ENCODE measurements at places on chromosomes 13 and 19. TPM values are rescaled to one million over a fixed set of nuclear protein-coding genes. Genes with fewer than 3 reads are reported as not detected.

CGB2 gene
- total RNA-seq: 0.71 TPM

KIR2DL3 gene
- not detected for total RNA-seq

- no peak overlapping the region for H3K27ac ChIP-seq
- H3K36me3 ChIP-seq: peaks cover 21% of the 10 kb centered on the region
- DNase-seq: no peak
Measured at GRCh38 chr13:110634558-110634957, 19.2 kb downstream of the NAXD start.

DNA sequence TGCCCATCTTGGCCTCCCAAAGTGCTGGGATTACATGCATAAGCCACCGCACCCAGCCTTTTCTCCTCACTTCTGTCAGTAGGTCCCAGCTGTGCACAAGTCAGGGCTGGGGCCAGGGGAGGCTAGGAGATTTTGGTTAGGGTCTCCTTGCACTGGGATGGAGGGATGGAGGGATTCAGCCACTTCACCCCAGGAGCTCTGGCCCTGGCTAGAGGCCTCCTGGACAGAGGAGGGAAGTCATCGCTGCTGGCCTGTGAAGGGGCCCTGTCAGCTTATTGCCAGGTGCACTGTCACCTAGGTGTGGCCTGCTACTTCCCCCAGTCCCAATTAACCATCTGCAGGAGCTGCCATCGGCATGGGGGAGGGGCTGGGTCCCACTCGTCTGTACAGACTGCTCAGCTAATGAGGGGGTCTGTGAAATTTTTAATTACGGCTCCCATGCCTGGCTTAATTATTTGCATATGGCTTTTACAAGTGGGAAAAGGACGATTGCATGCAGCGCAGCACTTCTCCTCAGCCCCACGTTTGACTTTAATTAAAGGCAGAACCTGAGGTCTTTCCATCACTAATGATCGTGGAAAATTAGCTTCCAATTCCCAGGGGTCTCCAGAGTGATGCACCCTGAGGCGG, 52.4 kb downstream of the CHST8 start:
- no peak for DNase-seq
- H3K4me3 ChIP-seq: no peak overlapping the region
- H3K4me1 ChIP-seq: no peaks in the 10 kb centered on the region
- no peaks in the 10 kb centered on the region for H3K36me3 ChIP-seq
- no peak overlapping the region for H3K27ac ChIP-seq
- H3K27me3 ChIP-seq: peaks cover 25% of the 10 kb centered on the region

GRCh38 chr13:28657784-28658538, 969 bp upstream of the POMP start:
- H3K27me3 ChIP-seq: no peaks in the 10 kb centered on the region
- H3K4me3 ChIP-seq: peak overlapping the region; percentile 95

- peaks cover 24% of the 10 kb centered on the region for H3K36me3 ChIP-seq
- H3K4me1 ChIP-seq: peaks cover 20% of the 10 kb centered on the region
- H3K27ac ChIP-seq: peak overlapping the region; percentile 98
- H3K27me3 ChIP-seq: no peaks in the 10 kb centered on the region
Measured at GRCh38 chr19:36417752-36418286, 625 bp downstream of the ZFP82 start.

- peaks cover 16% of the 10 kb centered on the region for H3K36me3 ChIP-seq
- peak; percentile 74 for DNase-seq
- peaks cover 4% of the 10 kb centered on the region for H3K4me1 ChIP-seq
- peak overlapping the region; percentile 59 for H3K27ac ChIP-seq
Measured at GRCh38 chr19:7550987-7551761, 15.7 kb downstream of the PNPLA6 start.

CRLF1 gene
- total RNA-seq: 1.0 TPM

FFAR3 gene
- total RNA-seq: 0.27 TPM

DNA sequence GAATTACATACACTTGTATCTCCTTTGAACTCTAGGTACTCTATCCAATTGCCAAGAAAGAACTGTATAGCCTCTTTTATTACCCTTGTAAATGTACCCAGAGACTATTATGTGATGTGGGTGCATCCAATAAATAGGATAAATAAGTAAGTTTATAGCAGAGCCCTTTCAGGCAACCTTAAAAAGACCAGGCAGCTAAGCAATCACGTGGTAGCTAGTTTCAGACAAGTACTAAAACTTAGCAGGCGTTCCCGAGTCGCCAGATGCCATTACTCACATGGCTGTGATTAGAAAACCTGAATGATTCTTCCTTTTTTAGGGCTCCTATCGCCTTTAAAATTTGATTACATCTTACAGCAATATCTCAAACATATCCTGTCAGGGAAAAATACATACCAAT, 1303.0 kb downstream of the EFNB2 start:
- peak overlapping the region; percentile 39 for H3K27ac ChIP-seq
- no peaks in the 10 kb centered on the region for H3K36me3 ChIP-seq
- no peak for DNase-seq
- H3K4me3 ChIP-seq: no peak overlapping the region

GRCh38 chr13:23777575-23777870, 111.7 kb downstream of the MIPEP start:
- H3K27me3 ChIP-seq: no peaks in the 10 kb centered on the region
- H3K4me3 ChIP-seq: no peak overlapping the region
- peaks cover 42% of the 10 kb centered on the region for H3K4me1 ChIP-seq
- peaks cover 24% of the 10 kb centered on the region for H3K36me3 ChIP-seq
- peak overlapping the region; percentile 84 for H3K27ac ChIP-seq

GRCh38 chr19:1267477-1268225, 1.5 kb upstream of the CIRBP start:
- peaks cover 9% of the 10 kb centered on the region for H3K36me3 ChIP-seq
- H3K27me3 ChIP-seq: peaks cover 4% of the 10 kb centered on the region
- H3K27ac ChIP-seq: no peak overlapping the region

ZNF30 gene
- total RNA-seq: 4.8 TPM

- no peak overlapping the region for H3K27ac ChIP-seq
- peak overlapping the region; percentile 29 for H3K4me3 ChIP-seq
- peak; percentile 71 for DNase-seq
- H3K4me1 ChIP-seq: peaks cover 8% of the 10 kb centered on the region
Measured at GRCh38 chr19:40549007-40549708, 27.5 kb upstream of the SHKBP1 start.

SLC15A1 gene
- 1.2 TPM for total RNA-seq

DNA sequence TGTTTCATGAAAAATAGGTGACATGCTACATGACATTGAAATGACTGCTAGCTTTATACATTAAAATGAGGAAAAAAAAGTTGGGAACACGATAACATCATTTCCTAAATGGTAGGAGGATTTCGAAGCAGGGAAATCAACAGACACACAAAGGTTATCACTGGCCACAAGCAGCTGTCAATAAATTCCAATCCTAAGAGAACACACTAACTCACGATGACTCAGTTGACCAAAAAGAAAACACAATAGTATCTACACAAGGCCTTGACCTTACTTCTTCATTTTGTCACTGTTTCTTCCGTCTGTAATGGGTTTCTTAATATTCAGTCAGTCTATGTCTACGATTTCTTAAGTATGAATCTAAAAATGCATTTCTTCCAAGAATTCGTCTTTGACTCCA, 36.5 kb downstream of the STARD13 start:
- no peaks in the 10 kb centered on the region for H3K36me3 ChIP-seq
- H3K4me3 ChIP-seq: no peak overlapping the region
- peaks cover 29% of the 10 kb centered on the region for H3K4me1 ChIP-seq
- H3K27ac ChIP-seq: no peak overlapping the region
- no peak for DNase-seq
- no peaks in the 10 kb centered on the region for H3K27me3 ChIP-seq
